Activated T-helper 1 cell treated with Interleukin-2 at 50 U/mL for 16 hours (primary cell): ENCODE measurements at places on chromosomes 13 and 19.
A peak's percentile ranks its signal among the peaks of the same experiment; 100 is the strongest.

GRCh38 chr19:33736158-33736557, 60.5 kb upstream of the KCTD15 start:
- no peak for DNase-seq

- no peak for DNase-seq
Measured at GRCh38 chr19:2477141-2477710, 1.3 kb downstream of the GADD45B start.

GRCh38 chr13:36675213-36675536, 1.4 kb downstream of the SERTM1 start:
- no peak for DNase-seq

DNA sequence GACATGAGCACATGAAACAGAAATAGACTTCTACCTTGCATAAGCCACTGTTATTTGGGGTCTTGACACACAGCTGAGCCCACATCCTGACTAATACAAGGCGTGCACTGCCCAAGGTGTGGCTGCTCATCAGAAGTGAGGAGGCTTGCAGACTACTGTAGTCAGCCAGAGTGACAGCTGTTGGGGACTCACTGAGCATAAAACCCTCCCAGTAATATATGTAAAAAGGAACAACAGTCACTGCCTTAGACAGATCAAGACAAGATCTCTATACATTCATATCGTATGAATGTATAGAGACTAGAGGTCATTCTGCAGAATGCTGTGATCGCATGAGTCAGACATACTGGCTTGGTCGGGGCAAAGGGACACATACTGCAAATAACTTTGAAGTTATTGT, 4.1 kb upstream of the C1QTNF9B start:
- DNase-seq, result no peak

DNA sequence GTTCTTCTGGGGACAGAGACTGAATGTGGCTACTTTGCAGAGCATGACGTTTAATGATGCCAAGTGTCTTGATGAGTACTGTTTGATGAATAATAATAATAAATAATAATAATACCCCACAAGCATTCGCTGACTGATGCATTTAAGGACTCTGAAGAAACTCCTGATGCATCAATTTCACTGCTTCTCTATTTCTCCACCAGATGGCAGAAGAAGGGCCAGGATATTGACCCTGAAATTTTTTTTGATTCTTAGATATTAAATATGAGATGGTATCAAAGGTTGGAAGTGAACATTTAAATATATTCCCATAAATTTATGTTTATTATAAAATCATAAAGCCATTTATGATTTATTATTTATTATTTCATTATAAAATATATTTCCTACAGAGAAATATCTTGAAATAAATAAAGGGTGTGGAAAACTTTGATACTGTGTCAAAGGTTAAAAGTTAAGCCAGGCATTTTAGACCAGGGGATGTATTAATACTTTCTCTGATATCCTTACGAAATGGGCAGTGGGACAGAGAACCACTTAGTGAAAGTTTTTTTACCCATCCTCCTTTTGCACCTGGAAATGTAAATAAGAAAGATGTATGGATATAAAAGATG, 170.9 kb downstream of the LACC1 start:
- no peak for DNase-seq

DNA sequence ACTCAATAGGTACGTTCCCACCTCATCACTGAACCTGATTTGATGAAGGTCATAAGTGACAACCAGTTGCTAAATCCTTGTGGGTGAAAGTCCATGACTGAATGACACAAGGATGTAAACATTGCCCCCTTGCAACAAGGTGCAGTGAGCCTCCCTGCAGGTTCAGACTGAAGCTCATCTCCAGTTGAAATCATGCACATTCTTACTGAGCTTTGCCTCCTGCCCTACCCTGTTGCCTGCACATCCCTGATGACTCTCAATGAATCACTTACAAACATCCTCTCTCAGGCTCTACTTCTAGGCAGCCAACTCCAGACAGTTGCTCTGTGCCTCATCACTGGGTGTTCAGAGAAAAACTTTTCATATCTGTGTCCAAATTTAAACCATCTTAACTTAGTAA, 42.5 kb upstream of the ARGLU1 start:
- no peak for DNase-seq

GRCh38 chr13:73835138-73835721, 299.0 kb downstream of the KLF12 start:
- no peak for DNase-seq

DNA sequence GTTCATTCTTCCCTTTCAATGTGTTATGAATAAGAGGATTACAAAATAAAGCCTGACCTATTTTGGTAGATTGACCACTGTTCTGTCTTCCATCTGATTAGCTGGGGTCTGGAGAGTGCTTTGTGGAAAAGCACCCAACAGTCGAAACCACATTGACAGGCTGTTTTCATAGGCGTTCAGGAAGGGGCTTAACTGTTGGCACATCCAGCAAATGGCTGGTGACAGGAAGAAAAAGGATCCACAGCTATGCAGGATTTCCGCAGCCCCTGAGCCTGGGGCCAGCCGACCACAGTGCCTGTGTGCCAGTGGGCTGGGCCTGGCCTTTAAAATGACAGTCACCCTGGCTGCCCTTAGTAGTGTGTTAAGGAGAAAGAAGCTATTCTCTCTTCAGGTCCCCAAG, 113.3 kb downstream of the SIPA1L3 start:
- no peak for DNase-seq

DNA sequence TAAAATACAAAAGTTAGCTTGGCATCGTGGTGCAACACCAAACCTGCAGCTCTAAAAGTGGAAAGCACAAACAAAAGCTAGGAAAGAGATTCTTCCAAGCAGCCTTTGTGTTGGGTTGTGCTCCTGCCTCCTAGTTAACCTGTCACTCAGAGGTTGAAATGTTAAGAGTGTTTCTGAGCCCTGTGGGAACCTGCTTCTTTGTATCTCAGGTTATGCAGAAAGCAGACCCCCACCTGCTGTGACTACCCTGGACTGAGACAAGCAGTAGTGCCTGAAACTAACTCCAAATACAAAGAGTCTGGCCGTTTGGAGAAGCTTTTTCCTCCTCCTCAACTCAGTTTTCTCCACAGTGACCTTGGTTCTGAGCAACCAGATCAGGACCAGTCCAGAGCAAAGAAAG, 158.4 kb upstream of the CSNK1A1L start:
- no peak for DNase-seq

DNA sequence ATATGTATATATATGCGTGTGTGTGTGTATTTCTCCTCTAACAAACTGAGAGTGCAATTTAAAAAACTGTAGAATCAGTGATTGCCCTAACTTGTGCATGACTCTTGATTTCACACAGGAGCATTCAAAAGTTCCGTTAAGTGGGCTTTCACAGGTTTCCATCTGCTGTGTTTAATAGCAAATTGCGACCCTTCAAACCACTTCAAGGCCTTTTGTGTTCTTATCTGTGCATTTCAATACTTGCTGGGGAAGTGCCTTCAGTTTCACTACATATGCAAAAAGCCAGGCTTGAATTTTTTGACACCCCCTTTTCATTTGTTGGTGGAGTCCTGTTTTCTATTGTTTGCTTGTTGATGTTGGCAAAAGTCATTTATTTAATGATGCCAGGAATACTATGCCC, 158.0 kb downstream of the TM9SF2 start:
- no peak for DNase-seq

DNA sequence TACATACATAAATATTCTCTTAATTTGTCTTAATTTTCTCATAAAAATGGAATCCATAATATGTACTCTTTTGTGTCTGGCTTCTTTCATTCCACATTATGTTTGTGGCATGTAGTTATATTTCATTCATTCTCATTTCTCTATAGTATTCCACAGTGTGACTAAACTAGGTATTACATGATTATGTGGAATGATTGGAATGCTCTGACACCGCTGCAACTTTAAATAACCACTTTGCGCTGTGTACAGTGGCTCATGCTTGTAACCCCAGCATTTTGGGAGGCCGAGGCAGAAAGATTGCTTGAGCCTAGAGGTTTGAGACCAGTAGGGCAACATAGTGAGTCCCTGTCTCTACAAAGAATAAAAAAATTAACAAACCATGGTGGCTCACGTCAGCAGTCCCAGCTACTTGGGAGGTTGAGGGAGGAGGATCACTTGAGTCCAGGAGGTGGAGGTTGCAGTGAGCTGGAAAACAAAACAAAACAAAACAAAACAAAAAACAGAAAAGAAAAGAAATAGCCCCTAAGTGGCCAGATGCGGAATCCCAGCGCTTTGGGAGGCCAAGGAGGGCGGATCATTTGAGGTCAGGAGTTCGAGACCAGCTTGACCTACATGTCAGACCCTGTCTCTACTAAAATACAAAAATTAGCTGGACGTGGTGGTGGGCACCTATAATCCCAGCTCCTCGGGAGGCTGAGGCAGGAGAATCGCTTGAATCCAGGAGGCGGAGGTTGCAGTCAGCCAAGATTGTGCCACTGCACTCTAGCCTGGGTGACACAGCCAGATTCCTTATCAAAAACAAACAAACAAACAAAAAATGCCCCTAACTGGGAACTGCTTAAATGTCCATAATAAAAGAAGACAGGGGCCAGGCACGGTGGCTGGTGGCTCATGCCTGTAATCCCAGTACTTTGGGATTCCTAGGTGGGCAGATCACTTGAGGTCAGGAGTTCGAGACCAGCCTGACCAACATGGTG, 8.0 kb upstream of the SAE1 start:
- DNase-seq, result no peak

DNA sequence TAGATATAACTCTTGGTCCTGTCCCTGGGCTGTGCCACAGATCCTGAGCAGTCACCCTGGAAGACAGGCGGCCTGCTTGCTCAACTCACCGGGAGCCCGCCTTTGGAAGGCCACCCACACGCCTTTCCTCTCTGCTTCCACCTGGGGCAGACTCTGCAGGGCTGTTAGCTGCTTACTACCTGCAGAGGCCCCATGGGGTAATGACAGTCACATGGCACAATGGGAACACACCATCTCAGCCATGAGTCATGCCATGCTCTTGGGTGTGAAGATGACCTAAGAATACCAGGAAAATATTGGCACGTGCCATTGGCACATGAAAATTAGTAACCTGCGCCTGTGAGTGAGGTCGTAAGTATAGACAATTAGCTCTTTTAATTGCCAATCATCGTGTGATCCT, 108.6 kb downstream of the COL4A2 start:
- DNase-seq, result no peak

GRCh38 chr19:29667901-29668341, 2.7 kb downstream of the PLEKHF1 start:
- peak; percentile 56 for DNase-seq

GRCh38 chr19:16419669-16420335, 52.0 kb downstream of the EPS15L1 start:
- DNase-seq, result no peak

DNA sequence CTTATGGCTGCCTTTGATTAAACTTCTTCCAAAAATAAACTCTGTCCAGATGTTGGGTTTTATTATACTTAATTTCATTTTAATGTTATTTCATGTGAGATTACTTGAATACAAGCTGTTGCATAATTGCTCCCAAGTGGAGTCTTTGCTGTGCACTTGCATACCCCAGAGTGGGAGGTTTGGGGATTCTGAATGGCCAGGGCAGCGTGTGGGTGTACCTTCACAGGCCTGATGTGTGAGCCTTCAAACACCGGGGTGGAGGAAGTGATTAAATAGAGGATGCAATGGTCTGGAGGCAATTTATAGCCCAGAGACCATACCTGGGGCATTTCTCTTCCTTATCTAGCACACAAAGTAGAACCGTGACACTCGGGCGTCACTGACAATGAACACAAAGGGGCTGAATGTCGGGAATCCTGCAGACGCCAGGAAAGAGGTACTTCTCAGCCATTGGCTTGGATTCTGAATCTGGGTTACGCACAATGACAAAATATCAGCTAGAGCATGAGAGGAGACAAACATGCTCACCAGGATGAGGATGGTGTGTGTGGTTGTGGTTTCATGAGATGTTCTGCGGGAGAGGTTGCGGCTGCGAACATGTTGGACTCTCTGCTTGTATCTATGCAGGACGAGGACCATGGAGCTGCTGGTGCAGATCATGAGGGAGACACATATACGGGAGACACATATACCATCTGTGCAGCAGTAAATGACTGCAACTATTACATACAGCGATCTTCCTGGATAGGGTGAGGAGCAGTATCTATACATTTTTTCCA, 7.1 kb upstream of the LILRA5 start:
- DNase-seq, result no peak

DNA sequence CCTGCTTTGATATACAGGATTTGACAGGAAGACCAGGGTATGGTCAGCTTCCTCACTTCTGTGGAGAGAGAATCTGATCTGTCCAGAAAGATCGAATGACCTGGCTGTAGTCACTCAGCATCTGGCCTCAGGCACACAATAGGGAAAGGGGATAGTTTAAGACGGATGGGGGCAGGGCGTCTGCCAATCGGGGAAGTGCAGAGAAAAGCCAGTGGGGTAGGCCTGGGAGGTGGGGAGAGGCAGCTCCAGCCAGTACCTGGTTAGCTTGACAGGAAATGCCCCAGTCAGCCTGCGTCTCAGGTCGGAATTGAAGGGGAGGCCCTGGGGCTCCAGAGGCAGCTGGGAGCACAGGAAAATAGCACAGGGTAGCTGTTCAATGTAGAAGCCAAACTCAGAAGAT, 12.4 kb downstream of the ZNF444 start:
- DNase-seq, result no peak

DNA sequence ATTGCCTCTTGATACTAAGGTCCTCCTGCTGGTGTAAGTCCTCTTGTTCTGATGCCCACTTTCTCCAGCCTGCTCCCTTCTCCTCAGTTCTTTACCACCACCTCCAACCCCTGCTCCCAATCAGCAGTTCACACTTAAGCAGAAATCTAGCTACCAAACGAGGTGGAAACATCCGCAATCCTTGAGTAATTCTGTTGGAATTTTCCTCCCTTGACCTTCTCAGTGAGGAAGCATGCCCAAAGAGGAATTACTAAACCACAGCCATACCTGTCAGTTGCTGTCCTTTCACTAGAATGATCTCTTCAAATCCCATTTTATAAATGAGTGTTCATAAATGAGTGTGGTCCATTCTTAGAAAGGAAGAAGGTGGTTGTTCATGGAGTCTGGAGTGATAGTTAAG, 289.9 kb downstream of the DACH1 start:
- DNase-seq, result no peak

DNA sequence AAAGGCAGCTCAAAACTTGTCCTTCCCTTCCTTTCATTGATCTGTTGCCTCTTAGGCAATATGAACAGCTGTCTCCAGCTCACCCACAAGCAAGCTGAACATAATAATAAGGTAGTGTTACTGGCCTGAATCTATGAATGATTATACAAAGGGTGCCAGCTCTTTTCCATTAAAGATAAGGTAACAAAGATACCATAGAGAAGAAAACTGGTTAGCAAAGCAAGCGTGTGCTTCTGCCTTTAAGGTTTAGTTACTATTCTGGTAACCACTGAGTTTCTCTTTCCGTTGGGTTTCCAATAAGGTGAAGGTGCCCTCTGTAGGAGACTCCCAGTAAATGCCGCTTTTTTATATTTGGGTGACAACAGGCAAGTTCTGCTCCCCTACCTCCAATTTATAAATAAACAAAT, 12.1 kb upstream of the DACH1 start:
- no peak for DNase-seq
